Glutamatergic neuron (in vitro differentiated cells): ENCODE measurements at places on chromosomes 2 and 18. TPM values are rescaled to one million over a fixed set of nuclear protein-coding genes. Genes with fewer than 3 reads are reported as not detected.

DNA sequence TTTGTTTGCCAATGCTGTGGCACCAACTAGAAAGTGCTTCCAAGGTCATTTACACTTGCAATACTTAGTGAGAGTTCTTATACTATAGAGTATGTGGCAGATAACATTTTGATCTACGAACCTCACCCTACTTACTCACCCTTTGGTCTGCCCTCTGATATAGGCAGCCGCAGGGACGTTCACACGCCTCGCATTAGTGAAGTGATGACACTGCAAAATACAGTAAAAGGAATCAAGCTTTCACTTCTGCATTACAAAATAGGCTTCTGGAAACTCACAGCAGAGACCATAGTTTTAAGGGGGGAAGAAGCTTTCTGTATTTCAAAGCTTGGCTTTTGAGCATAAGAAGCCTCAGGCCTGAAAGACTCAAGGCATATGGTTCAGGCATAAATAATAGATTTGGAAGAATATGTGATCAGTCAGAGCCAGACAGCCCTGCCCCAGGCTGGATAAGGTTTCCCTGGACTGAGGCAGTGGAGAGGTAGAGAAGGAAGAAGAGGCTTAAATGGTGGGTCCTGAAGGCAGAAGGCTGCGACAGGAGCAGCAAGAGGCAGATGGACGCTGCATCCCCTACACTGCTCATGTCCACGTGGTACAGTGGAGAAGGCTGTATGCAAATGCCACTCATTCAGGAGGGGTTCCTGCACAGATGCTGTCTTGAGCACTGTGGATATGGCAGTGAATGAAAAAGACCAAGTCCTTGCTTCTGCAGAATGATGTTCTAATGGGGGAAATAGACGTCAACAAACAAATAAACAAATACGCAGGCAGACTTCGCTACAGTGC lies 63.1 kb downstream of the FECH start:
- H3K27me3 ChIP-seq, result peaks cover 17% of the 10 kb centered on the region
- peaks cover 47% of the 10 kb centered on the region for H3K4me1 ChIP-seq
- DNase-seq, result peak; percentile 71
- peak overlapping the region; percentile 91 for H3K27ac ChIP-seq
- peaks cover 18% of the 10 kb centered on the region for H3K36me3 ChIP-seq
- peak overlapping the region; percentile 48 for H3K4me3 ChIP-seq

- no peaks in the 10 kb centered on the region for H3K27me3 ChIP-seq
- H3K27ac ChIP-seq, result peak overlapping the region; percentile 26
- H3K36me3 ChIP-seq, result peaks cover 28% of the 10 kb centered on the region
These were observed 148.2 kb downstream of the CERS6 start for GRCh38 chr2:168604252-168604651.

GRCh38 chr2:168293766-168294165 lies 46.4 kb upstream of the STK39 start:
- H3K4me3 ChIP-seq, result no peak overlapping the region
- DNase-seq, result no peak
- H3K36me3 ChIP-seq, result no peaks in the 10 kb centered on the region
- no peaks in the 10 kb centered on the region for H3K27me3 ChIP-seq
- no peak overlapping the region for H3K27ac ChIP-seq

DNA sequence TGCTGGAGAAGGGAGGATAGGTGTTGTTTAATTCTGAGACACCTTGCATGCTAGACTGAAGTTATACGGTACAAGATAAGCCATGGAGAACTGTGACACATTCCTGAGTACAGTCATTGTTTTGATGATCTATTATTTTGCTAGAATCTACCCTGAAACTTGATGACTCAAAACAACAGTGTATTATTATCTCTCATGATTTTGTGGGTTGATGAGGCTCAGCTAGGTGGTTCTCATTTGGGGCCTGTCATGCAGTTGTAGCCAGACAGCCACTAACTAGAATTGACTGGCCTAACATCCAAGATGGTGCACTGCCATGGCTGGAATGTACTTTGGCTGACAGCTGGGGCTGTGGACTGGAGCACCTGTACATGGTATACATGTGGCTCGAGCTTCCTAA lies 5.4 kb upstream of the IL1R1 start:
- H3K4me1 ChIP-seq, result no peaks in the 10 kb centered on the region
- no peak overlapping the region for H3K4me3 ChIP-seq
- no peak for DNase-seq
- no peak overlapping the region for H3K27ac ChIP-seq

DNA sequence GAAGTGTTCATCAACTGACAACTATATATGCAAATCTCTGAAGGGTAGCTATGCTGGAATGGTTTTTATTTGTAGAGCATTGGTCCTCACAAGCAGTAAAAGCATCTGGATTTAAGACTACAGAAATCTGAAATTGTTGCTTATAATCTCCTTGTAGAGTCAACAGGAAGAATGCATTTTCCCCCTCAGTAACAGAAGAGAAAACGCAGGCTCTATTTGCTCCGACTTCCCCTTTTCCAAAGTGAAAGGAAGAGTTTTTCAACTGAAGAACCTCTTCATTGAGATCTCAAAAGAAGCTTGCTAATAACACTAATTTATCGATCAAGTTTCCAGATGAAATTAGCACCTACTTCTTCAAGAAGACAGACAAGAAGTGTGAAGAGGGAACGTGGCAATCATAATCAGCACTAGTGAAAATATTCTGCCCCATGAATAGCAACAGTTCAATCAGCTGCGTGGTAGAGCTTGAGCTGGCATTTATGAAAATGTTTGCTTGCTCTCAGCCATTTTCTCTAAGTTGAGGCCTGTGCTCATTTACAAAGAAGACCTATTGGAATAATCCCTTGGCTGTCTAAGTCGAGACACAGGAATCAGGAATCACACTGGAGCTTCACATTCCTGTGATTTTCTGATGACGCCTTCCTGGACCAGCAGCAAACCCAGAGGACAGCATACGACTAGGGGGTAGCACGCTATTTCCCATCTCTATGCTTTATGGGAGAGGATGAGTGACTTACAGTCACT lies 43.7 kb downstream of the TGIF1 start:
- H3K36me3 ChIP-seq, result no peaks in the 10 kb centered on the region
- DNase-seq, result no peak
- peaks cover 2% of the 10 kb centered on the region for H3K27me3 ChIP-seq
- H3K4me3 ChIP-seq, result no peak overlapping the region

DNA sequence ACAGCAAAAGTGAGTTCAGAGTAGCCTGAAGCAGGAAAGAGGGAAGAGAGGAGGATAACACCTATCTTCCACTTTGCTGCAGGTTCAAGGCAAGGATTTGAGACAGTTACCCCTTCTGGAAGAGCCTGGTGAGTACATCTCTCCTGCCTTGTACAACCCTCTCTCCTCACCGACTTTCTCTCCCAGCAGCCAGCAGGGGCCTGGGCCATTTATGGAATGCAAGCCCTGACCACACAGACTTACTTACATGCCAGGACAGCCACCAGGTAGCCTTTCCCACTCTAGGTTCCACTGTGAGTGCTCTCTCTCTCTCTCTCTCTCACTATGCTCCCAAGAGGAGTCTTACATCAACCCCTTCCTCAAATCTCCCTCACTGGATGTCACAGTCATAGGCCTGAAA lies 57.0 kb downstream of the BCL11A start:
- H3K4me1 ChIP-seq, result peaks cover 17% of the 10 kb centered on the region
- no peak overlapping the region for H3K4me3 ChIP-seq
- no peak overlapping the region for H3K27ac ChIP-seq
- no peak for DNase-seq
- H3K36me3 ChIP-seq, result no peaks in the 10 kb centered on the region

- no peaks in the 10 kb centered on the region for H3K27me3 ChIP-seq
- H3K4me3 ChIP-seq, result no peak overlapping the region
- H3K4me1 ChIP-seq, result peaks cover 11% of the 10 kb centered on the region
- H3K27ac ChIP-seq, result no peak overlapping the region
These were observed 243.6 kb upstream of the SLC39A10 start for GRCh38 chr2:195413422-195413821.

DNA sequence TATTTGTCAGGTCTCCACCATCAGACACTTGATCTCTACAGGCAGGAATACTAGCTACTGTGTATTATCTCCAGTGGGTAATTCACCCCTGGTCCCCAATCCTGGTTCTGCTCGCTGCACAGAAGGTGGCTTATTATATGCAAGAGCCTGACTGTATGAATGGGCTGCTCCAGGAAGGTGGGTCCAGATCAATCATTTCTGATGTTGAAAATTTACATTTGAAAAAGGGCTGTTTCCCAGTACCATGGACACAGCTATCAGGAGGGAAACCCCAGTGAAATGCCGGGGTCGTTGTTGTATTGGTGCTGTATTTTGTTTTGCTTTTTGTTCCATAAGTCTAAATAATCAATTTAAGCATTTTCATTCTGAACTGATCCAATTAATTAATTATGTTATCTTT lies 367.6 kb downstream of the RND3 start:
- no peaks in the 10 kb centered on the region for H3K27me3 ChIP-seq
- peaks cover 6% of the 10 kb centered on the region for H3K4me1 ChIP-seq
- H3K27ac ChIP-seq, result no peak overlapping the region
- no peak overlapping the region for H3K4me3 ChIP-seq
- H3K36me3 ChIP-seq, result no peaks in the 10 kb centered on the region

IL1B gene
- not detected for total RNA-seq

DNA sequence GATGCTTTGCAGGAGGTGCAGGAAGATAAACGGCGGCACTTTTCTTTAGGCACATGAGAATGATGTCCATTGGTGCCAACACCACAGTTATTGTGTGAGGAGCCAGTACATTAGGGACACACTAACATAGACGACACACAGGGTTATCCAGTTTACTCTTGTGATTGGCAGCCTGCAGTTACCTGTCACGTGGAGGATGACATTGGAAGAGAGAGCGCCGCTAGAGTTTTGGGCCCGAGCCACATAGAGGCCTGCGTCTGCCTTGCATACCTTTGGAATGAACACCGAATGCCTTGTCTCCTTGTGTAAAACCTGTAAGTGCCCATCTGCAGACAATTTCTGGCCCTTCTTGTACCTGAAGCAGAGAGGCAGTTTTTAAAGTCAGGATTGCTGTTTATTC lies 26.9 kb upstream of the TTN start:
- no peak for DNase-seq
- no peak overlapping the region for H3K27ac ChIP-seq
- H3K36me3 ChIP-seq, result no peaks in the 10 kb centered on the region
- H3K4me1 ChIP-seq, result peaks cover 8% of the 10 kb centered on the region
- H3K27me3 ChIP-seq, result no peaks in the 10 kb centered on the region

DNA sequence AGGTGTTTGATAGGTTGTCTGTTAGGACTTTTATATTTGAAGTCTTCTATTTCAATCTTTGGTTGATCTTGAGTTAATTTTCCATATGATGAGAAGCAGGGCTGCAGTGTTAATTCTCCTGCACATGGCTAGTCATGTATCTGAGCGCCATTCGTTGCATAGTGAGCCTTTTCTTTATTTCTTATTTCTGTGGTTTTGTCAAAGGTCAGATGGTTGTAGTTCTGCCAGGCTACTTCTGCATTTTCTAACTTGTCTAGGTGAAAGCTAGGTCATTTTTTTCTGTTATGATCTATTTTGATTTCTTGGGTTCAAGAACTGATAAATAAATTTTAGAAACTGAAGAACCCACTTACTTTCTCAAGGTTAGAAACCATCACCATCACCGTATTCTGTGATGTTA lies 56.7 kb downstream of the CCDC74A start:
- DNase-seq, result no peak
- no peaks in the 10 kb centered on the region for H3K36me3 ChIP-seq
- no peaks in the 10 kb centered on the region for H3K4me1 ChIP-seq
- H3K27me3 ChIP-seq, result no peaks in the 10 kb centered on the region

GRCh38 chr2:122022531-122022930 lies 267.1 kb downstream of the TSN start:
- H3K4me3 ChIP-seq, result no peak overlapping the region
- peaks cover 2% of the 10 kb centered on the region for H3K27me3 ChIP-seq
- peaks cover 2% of the 10 kb centered on the region for H3K4me1 ChIP-seq
- no peak overlapping the region for H3K27ac ChIP-seq
- no peak for DNase-seq
- H3K36me3 ChIP-seq, result no peaks in the 10 kb centered on the region

SH3RF3 gene
- total RNA-seq, result 1.7 TPM

DNA sequence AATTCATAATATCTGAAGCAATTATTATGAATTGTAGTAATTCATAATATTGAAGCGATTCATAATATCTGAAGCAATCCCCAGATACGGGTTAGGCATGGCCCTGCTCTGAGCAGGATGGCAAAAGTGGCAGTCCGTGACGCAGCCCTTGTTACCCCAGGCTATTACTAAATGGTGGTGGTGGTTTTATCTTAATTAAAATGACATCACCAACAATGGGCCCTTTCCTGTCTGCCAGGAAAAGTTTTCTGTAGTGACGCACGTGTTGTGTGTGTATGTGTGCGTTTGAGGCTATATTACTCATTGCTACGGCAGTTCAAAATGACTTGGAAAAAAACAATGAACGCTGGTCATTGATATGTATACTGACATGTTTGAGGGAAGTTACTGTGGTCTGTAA lies 10.6 kb upstream of the MOCOS start:
- no peaks in the 10 kb centered on the region for H3K36me3 ChIP-seq
- no peak overlapping the region for H3K27ac ChIP-seq
- H3K27me3 ChIP-seq, result peaks cover 2% of the 10 kb centered on the region

DCC gene
- 5.6 TPM for total RNA-seq

SCN1A gene
- 1.8 TPM for total RNA-seq

GRCh38 chr2:177600917-177601316 lies 208.3 kb downstream of the AGPS start:
- peaks cover 3% of the 10 kb centered on the region for H3K27me3 ChIP-seq
- H3K4me3 ChIP-seq, result no peak overlapping the region
- no peak overlapping the region for H3K27ac ChIP-seq
